ENCODE measurements at places on chromosomes 6 and 20. TPM values are rescaled to one million over a fixed set of nuclear protein-coding genes. Genes with fewer than 3 reads are reported as not detected.
A peak's percentile ranks its signal among the peaks of the same experiment; 100 is the strongest.

Gene ARHGAP18
- 25.3 TPM for total RNA-seq

Gene APOBEC2
- total RNA-seq, result not detected

Gene F13A1
- total RNA-seq, result not detected

DNA sequence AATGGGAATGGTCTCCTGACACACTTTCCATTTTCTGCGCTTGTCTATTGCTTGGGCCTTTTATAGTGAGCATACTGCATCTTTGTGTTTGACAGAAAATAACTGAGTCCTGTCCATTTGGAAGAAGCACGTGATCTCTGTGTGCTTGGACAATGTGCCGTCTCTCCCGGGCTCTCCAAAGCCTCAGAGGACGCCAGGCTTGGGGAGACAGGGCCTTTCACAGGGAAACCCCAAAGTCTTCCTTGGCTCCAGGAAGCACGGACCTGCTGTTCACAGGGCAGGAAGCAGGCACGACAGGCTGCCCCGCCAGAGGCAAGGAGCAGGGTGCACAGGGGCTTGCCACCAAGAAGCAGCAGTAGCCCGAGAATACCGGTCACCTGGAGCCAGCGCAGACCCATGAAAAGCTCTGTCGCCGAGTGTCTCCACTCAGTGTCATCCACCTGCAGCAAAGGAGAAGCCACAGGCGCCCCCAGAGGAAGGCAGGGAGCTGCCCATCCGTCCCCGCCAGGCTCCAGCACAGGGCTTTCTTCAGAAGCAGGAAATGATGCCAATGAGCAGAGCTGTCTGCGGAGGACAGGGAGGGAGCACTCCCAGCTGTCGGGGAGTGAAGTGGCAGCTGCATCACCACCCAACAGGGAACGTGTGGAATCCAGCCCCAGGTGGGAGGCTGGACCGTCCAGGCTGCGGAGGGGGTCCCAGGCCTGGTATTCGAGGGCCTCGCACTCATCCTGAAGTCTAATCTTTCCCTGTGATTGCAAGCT is 135.1 kb downstream of the AGPAT4 start:
- no peak for DNase-seq

Gene PLCB4
- 9.5 TPM for total RNA-seq

GRCh38 chr20:13525225-13525940 is 113.3 kb downstream of the TASP1 start:
- DNase-seq, result peak; percentile 90

DNA sequence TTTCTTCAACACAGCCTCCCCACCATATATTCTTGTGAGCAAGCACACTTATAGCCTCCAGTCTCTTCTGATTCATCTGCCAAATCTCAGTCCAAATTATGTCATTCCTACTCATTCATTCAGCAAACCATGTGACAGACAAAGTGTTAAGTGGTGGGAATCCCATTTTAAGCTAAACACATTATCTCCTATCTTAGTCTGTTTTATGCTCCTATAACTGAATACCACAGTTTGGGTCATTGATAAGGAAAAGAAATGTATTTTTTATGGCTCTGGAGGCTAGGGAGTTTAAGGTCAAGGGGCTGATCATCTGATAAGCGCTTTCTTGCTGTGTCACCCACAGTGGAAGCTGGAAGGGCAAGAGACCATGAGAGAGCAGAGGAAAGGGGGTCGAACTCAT is 23.9 kb upstream of the SMIM13 start:
- DNase-seq, result peak; percentile 31

Gene IL17F
- total RNA-seq, result not detected

GRCh38 chr6:66675906-66676305 is 968.9 kb upstream of the EYS start:
- no peak for DNase-seq

Gene SYNDIG1
- 2.6 TPM for total RNA-seq
